ENCODE measurements at places on chromosomes 7 and 10. TPM values are rescaled to one million over a fixed set of nuclear protein-coding genes. Genes with fewer than 3 reads are reported as not detected.

The SLC16A12 gene
- 8.9 TPM for total RNA-seq

The RNLS gene
- total RNA-seq, result 27.7 TPM

The ARHGEF5 gene
- 6.8 TPM for total RNA-seq

The TBX20 gene
- not detected for total RNA-seq

The OR9A2 gene
- not detected for total RNA-seq

The HYAL4 gene
- 0.17 TPM for total RNA-seq

Data from subcutaneous adipose tissue (tissue), 4 donors.